ENCODE measurements at places on chromosomes 7 and 10. TPM values are rescaled to one million over a fixed set of nuclear protein-coding genes. Genes with fewer than 3 reads are reported as not detected.

DNA sequence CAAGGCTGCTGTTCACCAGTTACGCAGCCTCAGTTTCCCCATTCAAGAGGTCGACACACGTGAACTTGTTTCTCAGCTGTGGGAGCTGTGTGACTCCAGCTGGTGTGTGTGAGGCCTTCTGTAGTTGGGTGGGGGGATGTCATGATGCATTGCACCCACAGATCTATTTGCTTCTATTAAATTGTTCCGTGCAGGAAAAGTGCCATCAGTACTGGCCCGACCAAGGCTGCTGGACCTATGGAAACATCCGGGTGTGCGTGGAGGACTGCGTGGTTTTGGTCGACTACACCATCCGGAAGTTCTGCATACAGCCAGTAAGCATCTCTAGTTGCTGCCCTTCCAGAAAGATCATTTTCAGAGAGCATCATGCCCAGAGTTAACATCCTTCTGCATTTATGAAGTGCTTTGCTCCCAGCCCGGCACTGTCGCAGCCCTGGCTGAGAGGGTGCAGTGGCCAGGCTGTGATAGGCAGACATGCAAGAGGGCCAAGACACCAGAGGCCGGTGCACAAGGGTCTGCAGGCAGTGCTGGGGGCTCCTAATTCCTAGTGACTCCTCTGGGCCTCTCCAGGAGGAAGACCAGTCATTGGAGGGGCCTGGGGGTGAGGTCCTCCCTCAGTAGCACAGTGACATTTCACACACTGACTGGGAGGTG lies 60.2 kb downstream of the MKI67 start:
- DNase-seq, result peak; percentile 9

CEP41 gene
- 14.3 TPM for total RNA-seq

DNA sequence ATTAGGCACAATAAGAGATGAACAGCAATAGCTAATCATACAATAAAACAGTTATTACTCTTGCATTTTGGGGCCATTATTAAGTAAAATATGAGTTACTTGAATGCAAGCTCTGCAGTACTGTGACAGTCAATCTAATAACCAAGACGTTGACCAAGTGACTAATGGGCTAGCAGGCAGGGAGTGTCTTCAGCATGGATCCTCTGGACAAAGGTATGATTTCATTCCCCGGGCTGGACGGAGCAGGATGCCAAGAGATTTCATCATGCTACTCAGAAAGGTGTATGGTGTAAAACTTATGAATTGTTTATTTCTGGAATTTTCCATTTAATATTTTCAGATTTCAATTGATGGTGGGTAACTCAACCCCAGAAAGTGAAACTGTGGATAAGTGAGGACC lies 80.9 kb downstream of the SHH start:
- no peak for DNase-seq

- no peak for DNase-seq
Measured at GRCh38 chr10:75870039-75870645, 438.7 kb downstream of the LRMDA start.

DNA sequence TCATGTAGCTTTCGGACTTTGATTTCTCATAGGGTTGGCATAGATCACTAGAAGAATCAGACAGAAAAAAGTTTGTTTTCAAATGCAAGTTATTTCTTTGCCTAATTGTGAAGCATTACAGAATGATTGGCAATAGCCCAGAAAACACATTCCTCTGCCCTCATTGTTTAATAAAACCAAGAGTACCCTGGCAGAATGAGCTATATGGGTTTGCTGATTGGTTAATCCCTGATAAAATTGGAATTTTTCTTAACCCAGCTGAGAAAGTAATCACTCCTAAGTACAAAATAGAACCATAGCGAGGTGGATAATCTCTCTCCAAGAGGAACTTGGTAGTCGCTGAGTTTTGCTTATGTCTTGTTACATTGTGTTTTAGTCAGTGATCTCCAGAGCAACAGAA lies 30.9 kb upstream of the CREB5 start:
- no peak for DNase-seq

DNA sequence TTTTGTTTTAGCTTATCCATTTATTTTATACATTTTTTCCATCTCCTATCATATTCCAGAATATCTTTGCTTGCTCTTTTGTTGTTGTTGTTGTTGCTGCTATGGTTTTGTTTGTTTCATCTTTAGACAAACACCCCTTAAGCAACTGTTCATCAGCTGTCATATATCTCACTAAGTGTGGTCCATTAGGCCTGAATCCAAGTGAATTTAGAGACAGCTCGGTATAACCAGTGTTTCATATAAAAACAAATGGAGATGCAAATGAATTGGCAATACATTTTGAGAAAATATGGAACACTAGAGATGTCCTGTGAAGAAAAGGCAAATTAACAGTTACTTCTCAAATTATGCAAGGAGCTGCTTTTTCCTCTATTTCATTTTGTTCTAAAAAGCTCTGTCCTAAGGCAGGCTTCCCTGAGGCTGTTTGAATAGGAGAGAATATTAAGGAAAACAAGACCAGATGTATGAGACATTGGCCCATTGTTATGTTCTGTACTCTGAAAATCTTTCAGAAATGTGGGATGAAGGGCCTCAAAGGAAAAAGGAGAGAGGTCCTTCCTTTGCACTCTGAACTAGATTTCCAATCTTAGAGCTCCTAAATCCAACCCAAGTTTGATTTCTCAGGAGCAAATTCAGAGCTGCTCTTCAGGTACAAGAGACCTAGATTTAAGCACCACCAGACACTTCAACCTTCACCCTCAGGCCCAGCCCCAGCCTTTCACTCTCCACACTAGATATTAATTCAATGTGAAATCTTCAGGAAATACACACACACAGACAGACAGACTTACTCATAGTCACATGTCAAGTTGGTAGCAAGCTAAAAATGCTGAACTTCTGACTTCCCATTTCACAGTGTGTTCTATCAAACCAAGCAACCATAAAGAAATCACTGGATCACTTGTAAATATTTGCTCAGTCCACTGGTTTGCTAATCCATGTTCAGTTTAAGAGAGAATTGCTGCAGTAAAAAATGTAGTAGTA lies 5.4 kb downstream of the TFEC start:
- DNase-seq, result no peak

All from Caco-2 (cell line).